ENCODE measurements at places on chromosomes 13 and 19.

- DNase-seq = peak; percentile 17
Observed at GRCh38 chr19:50817941-50818858, 5.4 kb downstream of the KLK1 start.

- peak; percentile 33 for DNase-seq
Observed at GRCh38 chr13:46665633-46666482, 112.9 kb downstream of the LRCH1 start.

DNA sequence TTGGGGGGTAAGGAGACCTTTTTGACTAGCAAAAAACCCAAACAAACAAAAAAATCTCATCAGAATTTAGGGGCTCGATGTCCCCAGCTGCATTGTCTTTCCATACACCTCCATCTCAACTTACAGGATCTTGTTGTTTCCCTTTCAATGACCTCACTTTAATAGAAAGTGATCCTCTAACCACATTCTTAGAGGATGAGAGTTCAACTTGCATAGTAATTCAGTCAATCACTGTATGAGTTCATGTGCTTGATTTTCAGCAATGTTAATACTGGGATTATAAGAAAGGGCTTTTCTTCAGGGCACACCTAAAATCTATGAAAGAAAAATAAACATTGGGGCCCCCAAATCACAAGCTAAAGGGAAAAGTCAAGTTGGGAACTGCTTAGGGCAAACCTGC lies 1512.0 kb downstream of the SLITRK1 start:
- DNase-seq = peak; percentile 45

DNA sequence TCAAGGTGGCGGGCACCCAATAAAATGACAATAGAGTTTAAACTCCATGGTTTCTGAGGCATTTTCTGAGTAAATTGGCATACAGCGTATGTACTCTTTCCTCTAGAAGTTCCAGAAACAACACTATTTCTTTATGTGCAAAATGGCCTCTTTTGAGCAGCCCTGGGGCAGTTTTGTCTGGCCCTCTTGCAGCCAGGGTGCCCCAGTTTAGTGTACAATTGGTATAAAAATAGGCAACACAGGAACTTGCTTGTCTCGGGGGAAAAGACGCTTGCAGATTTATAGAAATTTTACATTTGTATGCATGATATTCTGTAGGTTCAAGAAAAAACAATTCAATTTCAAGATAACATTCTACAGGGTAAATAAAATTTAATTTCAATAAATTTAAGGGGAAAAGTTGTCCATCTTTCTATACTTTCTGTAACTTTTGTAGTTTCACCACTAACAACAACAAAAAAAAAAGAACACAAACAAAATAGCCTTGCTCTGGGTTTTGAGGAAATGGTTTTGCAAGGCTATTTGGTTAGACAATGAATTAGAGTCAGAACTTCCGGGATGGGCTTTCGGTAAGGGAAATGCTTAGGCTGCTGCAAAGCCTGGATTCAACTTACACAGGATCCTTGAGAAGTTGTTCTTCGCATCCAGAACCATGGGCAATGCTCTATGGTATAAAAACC lies 45.3 kb downstream of the LRCH1 start:
- DNase-seq = no peak

DNA sequence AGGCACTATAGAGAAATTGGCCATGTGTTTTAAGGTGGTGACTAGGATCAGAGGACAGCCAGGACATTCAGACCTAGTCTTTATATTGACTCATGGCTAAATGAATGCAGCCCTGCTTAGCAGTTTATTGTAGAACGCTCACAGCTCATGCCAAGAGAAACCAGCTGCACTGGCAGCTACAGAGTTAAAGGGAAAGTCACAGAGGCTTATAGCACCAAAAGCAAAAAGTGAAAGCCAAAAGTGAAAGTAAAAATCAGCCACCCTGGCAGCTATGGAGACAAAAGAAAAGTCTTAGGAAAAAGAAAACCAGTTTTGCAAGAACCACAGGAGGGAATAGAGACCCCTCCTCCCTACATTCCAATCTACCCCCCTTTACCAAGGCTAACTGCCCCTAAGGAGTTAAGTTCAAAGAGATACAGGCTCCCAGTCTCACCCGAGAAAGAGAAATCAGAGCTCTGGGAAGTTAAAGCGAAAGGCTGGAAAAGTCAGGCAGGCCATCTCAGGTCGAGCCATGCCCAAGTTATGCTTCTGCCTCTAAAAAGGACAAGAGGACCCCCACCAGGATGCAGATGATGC lies 99.0 kb downstream of the ZNF429 start:
- DNase-seq = peak; percentile 62

GRCh38 chr13:99614465-99614885 lies 113.2 kb downstream of the TM9SF2 start:
- DNase-seq = peak; percentile 24
